HT1080 (cell line): ENCODE measurements at places on chromosomes 6 and 20.

DNA sequence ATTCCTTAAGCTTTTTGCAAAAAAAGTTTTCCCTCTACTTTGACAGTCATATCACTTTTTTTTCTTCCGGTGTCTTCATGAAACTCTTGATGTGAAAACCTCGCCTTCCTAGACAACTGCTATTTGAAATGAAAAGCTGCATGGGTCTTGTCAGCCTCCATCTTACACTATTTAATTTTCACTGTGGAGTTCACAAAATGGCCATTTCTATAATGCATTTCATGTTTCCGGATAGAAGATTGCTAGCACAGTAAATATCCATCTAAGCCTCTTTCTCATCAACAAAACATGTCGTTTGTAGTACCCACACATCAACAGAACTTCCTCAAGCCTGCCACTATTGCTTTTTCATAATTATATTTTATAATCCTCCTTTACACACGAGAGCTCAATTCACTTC is 204.9 kb upstream of the ID4 start:
- DNase-seq: no peak

GRCh38 chr6:150638765-150639164 is 39.1 kb downstream of the PLEKHG1 start:
- no peak for DNase-seq

DNA sequence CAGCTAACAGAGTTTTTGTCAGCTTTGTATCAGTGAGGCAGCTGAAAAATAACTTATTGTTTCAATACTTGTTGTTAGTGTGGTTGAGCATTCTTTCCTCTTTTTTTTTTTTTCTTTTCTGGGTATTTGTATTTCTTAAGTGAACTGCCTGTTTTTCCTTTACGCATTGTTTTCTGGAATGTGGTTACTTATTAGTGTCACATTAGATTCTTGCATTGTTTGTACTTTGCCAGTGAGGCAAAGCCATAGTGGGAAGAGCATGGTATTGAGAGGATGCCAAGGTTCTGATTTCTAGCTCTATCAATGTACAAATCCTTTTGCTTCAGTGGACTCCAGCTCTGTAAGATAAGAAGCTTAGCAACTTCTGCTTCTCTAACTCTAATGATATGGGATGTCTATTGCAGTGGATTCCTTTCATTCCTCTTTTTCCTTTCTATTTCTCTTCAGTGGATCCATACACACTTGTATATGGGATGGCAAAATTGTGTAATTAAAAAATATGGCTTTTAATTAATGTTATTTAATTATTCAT is 3.9 kb downstream of the CDKAL1 start:
- no peak for DNase-seq

- no peak for DNase-seq
These were observed 38.0 kb downstream of the TNFAIP3 start for GRCh38 chr6:137904822-137905617.

DNA sequence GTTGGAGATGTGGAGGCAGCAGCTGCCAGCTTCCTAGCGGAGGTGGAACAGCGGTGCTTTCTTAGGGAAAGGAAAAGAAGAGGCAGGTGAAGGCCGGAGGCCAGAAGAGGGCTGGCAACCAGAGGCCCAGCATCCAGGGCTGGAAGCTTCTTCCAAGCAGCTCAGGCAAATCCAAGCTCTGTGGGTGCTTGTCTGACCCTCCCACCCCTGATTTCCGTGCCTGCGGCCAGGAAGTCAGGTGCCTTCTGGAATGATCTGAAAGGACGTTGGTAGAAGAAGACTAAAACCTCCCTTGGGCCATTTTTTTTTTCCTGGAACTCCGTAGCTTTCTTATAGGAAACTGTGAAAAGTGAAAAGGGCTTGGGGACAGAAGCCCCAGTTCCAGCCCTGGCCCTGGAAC is 33.1 kb upstream of the GABRR1 start:
- DNase-seq: no peak

DNA sequence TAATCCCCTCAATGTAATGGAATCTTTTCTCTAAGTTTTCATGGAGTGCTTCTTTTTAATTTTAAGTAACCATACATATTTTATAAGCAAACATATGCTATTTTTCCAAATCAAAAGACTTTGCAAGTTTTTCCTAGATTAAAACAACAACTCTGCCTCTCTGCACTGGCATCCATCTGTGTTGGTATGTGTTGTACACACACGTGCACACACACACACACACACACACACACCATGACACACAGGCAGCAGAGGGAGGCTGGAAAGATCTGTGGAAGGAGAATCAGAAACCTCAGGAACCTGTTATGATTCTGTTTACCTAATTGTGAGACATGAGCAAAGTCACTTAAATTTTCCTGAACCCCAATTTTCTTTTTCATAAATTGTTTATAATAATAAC is 295.0 kb upstream of the PRDM1 start:
- no peak for DNase-seq

DNA sequence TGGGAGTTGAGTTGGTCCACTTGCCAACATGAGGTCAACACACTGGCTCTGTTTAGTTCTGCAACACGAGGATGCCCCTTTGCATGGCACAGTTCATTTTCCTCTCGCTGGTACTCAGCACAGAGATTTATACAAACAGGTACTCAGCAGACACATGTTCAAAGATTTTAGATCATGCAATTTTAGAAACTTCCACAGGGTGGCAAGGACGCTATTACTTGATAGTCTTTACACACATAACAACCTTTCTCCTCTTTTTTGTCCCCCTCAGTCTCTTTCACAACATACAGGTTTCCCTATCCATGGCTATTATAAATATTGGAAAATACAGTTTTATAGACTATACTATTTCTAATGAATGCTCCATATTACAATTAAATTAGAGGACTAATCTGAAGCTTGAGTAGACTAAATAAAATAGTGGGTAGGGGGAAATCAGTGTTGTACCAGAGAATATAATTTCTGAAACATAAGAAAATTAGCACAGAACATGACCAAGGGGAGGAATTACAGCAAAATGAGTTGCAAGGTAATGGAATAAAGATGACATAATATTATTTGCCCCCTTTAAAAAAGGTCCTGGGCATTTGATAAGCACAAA is 331.8 kb upstream of the BTBD3 start:
- peak; percentile 4 for DNase-seq
